ENCODE measurements at places on chromosomes 6 and 20. TPM values are rescaled to one million over a fixed set of nuclear protein-coding genes. Genes with fewer than 3 reads are reported as not detected.

Gene MOG
- total RNA-seq, result not detected

Gene LAMA2
- total RNA-seq, result 2.4 TPM

Gene SRC
- total RNA-seq, result 39.2 TPM

Gene LATS1
- 31.5 TPM for total RNA-seq

Gene DOK5
- 30.8 TPM for total RNA-seq

Gene ARG1
- total RNA-seq, result not detected

Gene TBC1D20
- total RNA-seq, result 39.6 TPM

Gene GABRR1
- total RNA-seq, result not detected

Gene PRPH2
- total RNA-seq, result not detected

Gene IPCEF1
- 0.61 TPM for total RNA-seq

Gene PDYN
- total RNA-seq, result not detected

Gene WFDC2
- 4.8 TPM for total RNA-seq

- no peak for DNase-seq
Observed at GRCh38 chr6:126156973-126157372, 170.6 kb downstream of the TRMT11 start.

- no peak for DNase-seq
Observed at GRCh38 chr6:28090917-28091586, 10.7 kb downstream of the ZNF165 start.

- DNase-seq, result peak; percentile 54
Observed at GRCh38 chr6:1609041-1609647, 571 bp upstream of the FOXC1 start.

DNA sequence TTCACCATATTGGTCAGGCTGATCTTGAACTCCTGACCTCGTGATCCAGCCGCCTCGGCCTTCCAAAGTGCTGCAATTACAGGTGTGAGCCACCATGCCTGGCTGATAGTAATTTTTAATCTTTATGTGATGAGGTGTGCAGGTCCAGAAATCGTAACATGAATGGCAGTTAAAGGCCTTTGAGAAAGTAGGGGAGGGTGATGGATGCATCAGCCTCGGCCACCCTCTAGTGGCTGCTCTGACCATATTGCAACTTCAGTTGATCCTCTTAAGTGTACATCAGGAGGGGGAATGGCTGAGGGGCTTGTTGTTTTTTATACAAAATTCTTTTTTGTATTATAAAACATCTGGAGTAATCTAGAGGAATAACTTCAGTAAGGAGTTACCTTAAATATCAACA lies 193.0 kb downstream of the ZFAND3 start:
- peak; percentile 47 for DNase-seq

DNA sequence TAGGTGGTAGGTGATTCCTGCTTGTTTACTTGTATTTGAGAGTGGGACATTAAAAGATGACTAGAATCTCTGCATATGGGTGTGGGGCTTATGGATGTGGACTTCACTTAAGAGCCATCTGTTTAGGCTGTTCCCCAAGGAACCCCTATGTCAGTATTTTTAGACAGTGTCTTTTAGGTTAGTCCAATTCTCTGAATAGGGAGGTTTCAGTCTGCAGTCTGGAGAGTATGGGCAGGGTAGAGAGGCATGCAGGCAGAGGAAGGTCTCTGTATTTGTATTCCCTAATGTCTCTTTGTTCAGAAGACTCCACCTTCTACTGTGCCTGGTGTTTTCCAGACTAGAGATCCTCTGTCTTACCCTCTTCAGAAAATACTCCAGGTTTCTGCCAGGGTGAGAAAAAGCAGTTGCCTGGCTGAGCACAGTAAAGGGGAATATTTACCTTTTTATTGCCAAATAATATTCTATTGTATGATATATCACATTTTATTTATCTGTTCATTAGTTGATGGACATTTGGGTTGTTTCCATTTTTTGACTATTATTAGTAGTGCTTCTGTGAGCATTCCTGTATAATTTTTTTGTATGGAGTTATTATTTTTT lies 19.1 kb downstream of the SLX4IP start:
- DNase-seq, result no peak

DNA sequence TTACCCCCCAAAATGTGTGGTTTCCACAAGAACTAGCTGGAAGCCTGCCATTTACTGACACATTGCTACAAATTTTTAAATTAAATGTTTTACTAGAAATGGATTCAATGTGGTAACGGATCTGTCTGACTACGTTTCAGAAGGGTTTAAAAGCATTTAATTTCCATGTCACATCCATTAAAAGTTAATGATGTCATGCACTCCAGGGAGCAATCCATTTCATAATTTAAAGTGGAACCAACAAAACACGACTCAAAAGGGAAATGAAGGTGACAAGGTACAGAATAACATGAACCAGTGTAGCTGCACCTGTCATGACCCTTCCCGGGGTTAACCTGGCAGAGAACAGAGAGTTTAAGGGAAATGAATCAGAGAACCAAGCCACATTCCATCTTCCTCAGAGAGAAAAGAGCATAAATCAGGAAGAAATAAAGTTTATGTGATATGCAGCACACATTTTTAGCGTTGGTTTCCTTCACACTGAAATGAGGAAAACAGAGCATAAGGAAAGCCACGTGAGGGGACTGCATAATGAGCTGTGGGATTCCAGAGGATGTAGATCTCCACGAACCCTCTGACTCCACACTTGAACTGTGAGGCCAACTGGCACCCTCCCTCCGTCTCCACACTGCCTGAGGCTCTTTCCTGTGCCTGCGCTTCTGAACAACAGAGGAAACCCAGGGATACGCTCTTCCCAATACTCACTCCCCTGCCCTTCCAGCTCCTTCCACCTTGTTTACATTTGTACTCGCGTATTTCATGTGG lies 170.3 kb upstream of the AHI1 start:
- DNase-seq, result peak; percentile 40

DNA sequence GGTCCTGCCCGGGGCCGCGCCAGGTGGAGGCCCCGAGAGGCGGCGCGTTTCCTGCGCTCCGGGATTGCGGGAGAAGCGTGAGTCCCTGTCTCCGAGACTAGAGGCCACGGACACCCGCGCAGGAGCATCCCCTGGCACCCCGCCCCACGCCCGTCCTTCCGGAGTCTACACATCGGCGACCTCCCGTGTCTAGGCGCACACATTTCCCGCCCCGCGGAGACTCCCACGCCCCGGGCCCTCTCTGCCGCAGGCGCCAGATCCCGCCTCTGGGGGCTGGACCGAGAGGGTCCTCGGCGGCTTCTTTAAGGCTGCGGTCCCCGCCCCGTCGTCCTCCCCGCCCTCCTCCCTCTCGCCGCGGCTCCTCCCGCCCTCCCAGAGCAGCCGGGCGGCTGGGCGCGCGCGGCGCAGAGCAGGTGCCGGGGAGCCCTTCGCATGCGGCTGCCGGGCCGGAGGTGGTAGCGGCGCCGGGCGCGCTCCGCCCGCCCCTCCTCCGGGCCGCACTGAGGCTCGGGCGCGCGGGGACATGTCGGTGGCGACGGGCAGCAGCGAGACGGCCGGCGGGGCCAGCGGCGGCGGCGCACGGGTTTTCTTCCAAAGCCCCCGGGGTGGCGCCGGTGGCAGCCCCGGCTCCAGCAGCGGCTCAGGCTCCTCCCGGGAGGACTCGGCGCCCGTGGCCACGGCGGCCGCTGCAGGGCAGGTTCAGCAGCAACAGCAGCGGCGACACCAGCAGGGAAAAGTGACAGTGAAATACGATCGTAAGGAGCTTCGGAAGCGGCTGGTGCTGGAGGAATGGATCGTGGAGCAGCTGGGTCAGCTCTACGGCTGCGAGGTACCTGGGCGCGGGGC lies at the start of gene PPP1R14C:
Gene PPP1R14C (plus strand): TSS at position 375 of the 846 bp plus-strand sequence. CDS start 149 bp downstream, at position 524.
- DNase-seq, result peak; percentile 70

DNA sequence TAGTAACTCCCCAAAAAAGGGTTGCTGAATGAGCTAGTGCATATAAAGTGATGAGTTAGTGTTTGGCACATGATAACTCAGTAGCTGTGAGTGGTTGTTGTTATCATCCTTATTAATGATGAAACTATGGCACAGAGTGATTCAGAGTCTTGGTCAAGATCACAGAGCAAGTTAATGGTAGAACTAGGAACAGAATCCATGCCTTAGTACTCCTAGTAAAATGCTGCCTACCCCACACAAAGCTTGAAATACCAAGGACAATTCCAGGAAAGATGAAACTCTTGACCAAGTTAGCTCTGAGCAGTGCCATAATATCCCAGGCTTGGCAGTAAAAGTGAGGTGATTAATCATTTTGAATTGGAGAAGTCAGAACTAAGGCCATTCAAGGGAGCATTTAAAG lies 109.1 kb upstream of the ENPP5 start:
- no peak for DNase-seq

DNA sequence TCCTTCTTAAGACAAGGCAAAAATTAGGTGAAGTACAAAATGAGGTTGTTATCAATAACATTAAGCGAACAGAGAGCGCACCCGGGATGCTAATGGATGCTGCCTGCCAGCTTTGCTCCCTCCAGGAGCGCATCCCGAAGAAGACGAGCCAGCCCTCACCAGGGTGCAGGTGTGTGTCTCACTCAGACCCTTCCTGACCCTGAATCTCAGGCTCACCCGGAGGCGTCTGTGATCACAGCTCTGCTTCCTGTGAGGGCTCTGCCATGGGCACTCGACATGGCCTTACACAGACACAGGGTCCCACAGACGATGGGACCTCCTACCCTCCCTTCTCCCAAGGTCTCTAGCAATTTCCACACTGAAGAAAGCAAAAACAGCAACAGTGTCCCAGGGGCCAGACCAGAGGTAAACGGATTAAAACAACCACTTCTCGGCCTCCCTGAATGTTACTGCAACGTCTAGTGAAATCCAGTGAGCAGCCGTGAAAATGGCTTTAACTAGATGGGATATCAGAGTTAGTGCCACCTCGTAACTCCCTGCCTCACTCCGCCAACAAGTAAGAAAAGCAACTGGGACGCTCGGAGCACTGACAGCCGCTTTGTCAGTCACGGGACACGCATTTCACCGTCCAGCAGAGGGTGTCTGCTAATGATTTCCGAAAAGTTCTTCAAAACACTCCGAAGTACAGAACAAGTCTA lies 11.7 kb downstream of the ZBTB46 start:
- no peak for DNase-seq

DNA sequence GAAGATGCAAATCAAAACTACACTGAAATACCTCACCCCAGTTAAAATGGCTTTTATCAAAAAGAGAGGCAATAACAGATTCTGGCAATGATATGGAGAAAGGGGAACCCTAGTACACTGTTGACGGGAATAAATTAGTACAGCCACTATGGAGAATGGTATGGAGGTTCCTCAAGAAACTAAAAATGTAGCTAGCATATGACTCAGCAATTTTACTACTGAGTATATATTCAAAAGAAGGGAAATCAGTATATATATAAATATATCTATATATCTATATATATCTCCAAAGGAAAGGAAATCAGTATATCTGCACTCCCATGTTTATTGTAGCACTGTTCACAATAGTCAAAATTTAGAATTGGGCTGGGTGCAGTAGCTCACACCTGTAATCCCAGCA lies 113.9 kb downstream of the KLHL32 start:
- DNase-seq, result no peak

DNA sequence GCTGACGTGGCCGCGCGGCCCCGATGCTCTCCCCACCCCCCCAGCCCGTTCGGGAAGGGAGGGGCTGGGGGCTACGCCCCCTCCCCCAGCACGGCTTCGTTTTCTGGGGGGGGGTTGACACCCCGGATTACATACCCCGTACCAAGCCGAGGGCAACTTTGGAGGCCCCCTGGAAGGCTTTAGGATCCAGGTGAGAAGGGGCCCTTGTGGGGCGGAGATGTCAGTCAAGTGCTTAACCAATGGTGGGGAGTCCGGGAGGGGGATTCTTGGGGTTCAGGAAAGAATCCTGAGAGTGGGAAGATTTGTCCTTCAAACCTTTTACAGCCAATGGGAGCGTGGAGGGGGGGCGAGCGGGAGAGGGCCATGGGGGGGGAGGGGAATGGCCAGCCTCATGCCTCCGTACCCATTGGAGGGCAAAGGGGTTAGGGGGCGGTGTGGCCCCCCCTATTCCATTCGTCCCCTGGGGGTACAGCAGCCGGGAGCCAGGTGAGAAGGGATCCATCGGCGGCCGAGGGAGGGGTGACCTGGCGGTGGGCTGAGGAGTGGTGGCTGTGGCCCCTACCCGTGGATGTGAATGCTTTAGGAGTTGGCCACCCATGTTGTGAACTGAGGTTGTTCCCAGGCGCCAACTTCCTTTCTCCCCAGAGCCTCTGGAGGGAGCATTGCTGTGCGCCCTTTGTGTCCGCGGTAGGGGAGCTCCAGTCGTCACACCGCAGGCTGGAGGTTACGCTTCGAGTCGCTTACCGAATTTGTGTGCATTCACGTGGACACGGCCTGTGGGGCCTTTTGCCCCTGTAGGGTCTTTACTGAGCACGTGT lies 682 bp downstream of the BRD2 start:
- peak; percentile 69 for DNase-seq

- no peak for DNase-seq
Observed at GRCh38 chr6:5328800-5329199, 67.5 kb downstream of the FARS2 start.

- no peak for DNase-seq
Observed at GRCh38 chr6:160135907-160136655, 14.5 kb downstream of the SLC22A1 start.

- DNase-seq, result no peak
Observed at GRCh38 chr6:89204096-89204495, 13.1 kb downstream of the GABRR1 start.
